ENCODE measurements at places on chromosomes 7 and 10. TPM values are rescaled to one million over a fixed set of nuclear protein-coding genes. Genes with fewer than 3 reads are reported as not detected.

DNA sequence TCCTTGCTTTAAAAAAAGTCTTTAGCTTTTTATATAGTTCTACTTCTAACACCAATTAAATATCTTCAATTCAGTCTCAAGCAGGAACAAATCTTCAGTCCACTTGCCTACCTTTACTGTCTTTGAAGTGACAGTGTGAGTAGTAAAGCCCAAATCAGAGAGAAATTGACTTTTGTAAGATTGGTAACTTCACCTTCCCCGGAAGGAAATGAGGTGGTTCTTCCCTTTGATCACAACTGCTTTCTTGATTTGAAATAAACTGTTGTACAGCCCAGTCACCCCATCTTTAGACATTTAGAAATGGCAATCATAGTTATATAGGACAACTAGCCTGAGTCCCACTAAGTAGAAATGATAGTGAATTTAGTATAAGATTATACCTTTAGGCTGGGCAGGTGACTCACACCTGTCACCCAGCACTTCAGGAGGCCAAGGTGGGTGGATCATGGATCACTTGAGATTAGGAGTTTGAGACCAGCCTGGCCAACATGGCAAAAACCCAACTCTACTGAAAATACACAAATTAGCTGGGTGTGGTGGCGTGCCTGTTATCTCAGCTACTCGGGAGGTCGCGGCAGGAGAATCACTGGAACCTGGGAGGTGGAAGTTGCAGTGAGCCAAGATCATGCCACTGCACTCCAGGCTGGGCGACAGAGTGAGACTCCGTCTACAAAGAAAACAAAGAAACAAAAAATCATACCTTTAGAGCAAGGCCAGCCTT lies 4.7 kb downstream of the FAS start:
- H3K4me1 ChIP-seq, result peaks cover 28% of the 10 kb centered on the region
- H3K4me3 ChIP-seq, result no peak overlapping the region
- no peaks in the 10 kb centered on the region for H3K36me3 ChIP-seq

DNA sequence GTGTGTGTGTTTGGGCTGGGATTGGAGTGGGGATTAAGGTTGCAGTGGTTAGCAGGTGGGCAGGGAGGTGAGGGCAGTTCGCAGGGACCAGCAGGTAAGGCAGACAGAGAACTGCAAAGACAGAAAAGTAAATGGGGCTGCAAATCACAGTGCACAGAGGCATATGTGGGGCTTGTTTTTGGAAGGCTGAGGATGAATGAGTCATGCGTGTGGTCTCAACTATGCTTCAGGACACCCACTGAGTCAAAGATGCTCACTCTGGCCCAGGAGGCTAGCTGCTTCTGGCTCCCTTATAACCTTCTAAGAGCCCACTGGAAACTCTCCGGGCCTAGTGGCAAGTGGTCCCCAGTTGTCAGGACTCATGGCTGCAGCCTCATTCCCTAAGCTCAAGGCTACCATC lies 118.2 kb downstream of the ZNF248 start:
- no peaks in the 10 kb centered on the region for H3K36me3 ChIP-seq
- H3K4me1 ChIP-seq, result peaks cover 32% of the 10 kb centered on the region
- H3K27ac ChIP-seq, result no peak overlapping the region
- peak; percentile 34 for DNase-seq
- H3K4me3 ChIP-seq, result no peak overlapping the region
- no peaks in the 10 kb centered on the region for H3K27me3 ChIP-seq

The ABCF2 gene
- 72.6 TPM for total RNA-seq

DNA sequence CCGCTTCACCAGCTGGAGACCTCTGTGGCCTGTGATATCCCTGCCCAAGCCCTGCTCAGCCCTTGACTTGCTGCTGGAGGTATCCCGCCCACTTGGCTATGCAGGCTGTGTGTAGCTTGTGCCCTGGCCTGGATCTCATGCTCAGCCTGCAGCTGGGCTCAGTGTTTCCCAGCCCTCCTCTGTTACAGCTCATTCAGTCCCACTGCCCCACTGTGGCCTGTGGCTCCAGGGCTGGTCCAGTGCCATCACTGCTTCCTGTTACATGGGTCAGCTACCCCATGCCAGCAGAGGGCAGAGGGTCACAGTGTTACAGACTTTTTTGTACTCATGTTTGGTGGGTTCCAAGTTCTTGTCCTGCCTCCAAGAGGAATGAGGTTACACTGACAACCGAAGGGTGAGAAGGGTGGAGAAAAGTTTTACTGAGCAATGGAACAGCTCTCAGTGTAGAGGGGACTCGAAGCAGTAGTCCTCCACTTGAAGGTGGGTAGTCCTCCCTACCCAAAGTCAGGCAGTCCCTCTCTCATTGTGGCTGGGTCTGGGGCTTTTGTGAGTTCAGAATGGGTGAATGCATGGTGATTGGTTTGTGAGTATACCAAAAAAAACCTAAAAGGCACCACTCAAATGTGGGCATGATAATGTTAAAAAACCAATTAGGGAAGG lies 100.4 kb downstream of the ANKRD7 start:
- H3K4me3 ChIP-seq, result no peak overlapping the region
- no peaks in the 10 kb centered on the region for H3K4me1 ChIP-seq
- H3K27me3 ChIP-seq, result no peaks in the 10 kb centered on the region
- DNase-seq, result no peak
- H3K27ac ChIP-seq, result no peak overlapping the region

DNA sequence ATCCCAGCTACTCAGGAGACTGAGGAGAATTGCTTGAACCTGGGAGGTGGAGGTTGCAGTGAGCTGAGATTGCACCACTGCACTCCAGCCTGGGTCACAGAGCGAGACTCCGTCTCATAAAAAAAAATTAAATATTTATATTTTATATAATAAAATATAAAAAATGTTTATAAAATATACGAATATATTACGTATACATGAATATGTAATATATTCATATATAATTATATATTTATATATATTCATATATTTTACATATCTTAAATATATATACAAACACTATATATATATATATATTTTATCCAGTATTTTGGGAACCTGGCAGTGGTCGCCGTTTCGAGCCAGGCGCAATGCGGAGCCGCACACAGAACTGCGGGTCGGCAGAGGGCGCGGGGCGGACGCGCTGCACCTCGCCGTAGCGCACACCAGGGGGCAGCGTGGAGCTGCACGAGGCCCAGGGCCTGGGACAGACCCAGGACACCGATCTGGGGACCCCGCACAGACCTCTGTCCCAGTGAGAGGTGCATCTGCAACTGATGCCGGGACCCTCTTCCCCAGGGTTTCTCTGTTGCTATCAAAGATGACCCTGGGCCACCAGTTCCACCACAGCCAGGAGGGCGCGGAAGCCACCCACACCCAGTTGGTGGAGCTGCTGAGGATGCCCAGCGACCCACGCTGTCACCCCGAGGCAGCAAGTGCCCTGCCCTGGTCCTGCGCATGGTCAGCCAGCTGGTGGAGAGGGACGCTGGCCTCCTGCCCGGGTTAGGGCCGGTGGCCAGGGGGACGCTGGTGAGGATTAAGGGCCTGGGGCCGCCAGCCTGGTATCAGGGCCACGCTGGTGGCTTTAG lies 22.7 kb downstream of the AP5Z1 start:
- H3K36me3 ChIP-seq, result peaks cover 3% of the 10 kb centered on the region
- no peak overlapping the region for H3K27ac ChIP-seq
- no peak overlapping the region for H3K4me3 ChIP-seq
- no peaks in the 10 kb centered on the region for H3K4me1 ChIP-seq
- DNase-seq, result peak; percentile 42

- no peaks in the 10 kb centered on the region for H3K4me1 ChIP-seq
- H3K4me3 ChIP-seq, result no peak overlapping the region
- H3K27ac ChIP-seq, result no peak overlapping the region
Observed at GRCh38 chr7:74401137-74401859, 52.4 kb upstream of the GTF2IRD1 start.

DNA sequence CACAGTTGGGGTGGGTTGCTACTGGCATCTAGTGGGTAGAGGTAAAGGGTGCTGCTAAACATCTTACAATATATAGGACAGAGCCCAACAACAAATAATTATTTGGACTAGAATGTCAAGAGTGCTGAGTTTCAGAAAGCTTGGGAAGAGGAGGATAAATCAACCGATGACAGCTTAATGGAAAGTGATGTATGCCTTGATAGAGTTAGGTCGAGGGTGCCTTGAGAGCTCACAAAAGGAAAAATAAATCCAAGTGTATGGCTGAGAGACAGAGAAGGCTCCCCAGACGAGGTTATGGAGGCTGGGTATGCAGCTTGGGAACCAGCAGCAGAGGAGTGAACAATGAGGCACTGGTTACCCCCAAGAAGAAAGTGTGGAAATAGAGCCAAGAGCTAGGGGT lies 211.1 kb downstream of the HDAC9 start:
- no peak for DNase-seq
- H3K36me3 ChIP-seq, result no peaks in the 10 kb centered on the region
- H3K4me3 ChIP-seq, result no peak overlapping the region
- H3K27me3 ChIP-seq, result no peaks in the 10 kb centered on the region

The DNAJC12 gene
- 0.88 TPM for total RNA-seq

GRCh38 chr10:5600908-5601307 lies 65.5 kb downstream of the ASB13 start:
- no peaks in the 10 kb centered on the region for H3K36me3 ChIP-seq
- no peaks in the 10 kb centered on the region for H3K27me3 ChIP-seq
- H3K27ac ChIP-seq, result no peak overlapping the region
- H3K4me1 ChIP-seq, result peaks cover 18% of the 10 kb centered on the region
- no peak for DNase-seq
- no peak overlapping the region for H3K4me3 ChIP-seq

DNA sequence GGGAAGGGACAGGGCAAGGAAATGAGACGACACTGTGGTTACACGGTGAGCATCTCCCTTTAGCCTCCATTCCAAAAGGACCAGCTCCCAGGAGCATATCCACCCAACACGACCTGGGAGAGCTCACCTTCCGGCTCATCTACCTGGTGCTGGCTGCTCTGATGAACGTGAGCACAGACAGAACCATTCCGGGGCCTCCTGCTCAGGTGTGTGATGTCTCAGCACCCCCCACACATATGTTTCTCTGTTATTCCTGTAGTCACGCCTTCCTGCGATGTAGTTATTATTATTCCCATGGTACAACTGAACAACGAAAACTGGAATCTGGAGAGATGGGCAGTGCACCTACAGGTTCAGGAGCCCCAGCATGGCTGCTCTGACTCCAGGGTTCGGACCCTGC lies 20.5 kb upstream of the GPR26 start:
- H3K4me1 ChIP-seq, result no peaks in the 10 kb centered on the region
- H3K36me3 ChIP-seq, result no peaks in the 10 kb centered on the region
- DNase-seq, result no peak
- H3K4me3 ChIP-seq, result no peak overlapping the region
- no peak overlapping the region for H3K27ac ChIP-seq

The UPK3B gene
- not detected for total RNA-seq

DNA sequence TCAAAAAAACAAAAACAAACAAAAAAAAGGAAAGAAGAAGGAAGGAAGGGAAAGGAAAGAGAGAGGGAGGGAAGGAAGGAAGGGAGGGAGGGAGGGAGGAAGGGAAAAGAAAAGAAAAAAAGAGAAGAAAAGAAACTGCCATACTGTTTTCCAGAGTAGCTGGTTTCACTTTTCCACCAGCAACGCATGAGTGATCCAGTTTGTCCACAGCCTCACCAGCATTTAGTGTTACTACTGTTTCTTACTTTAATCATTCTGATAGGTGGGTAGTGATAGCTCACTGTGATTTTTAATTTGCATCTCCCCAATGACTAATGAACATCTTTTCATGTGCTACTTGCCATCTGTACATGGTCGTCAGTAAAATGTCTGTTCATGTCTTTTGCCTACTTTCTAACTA lies 9.6 kb downstream of the GSTK1 start:
- DNase-seq, result no peak
- peaks cover 21% of the 10 kb centered on the region for H3K36me3 ChIP-seq
- no peak overlapping the region for H3K4me3 ChIP-seq
- H3K27me3 ChIP-seq, result no peaks in the 10 kb centered on the region

The LIPF gene
- total RNA-seq, result not detected

DNA sequence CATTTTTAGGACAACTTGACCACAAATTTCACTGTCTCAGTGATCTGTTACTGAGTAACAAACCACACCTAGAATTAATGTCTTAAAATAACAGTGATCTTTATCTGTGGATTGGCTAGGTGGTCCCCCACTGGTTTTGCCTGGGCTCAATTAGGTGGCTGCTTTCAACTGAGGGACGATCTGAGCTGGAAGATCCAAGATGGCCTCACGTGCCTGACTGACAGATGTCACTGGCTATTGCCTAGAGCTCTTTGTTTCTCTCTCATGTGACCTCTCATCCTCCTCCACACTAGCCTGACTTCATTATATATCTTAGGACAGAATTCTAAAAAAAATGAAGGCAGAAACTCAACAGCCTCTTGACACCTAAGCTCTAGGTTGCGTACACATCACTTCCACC lies 59.7 kb downstream of the HACD1 start:
- no peaks in the 10 kb centered on the region for H3K36me3 ChIP-seq
- DNase-seq, result no peak
- no peaks in the 10 kb centered on the region for H3K4me1 ChIP-seq
- no peak overlapping the region for H3K27ac ChIP-seq
- no peak overlapping the region for H3K4me3 ChIP-seq
